Muscle of arm (tissue), 14 donors: ENCODE measurements at places on chromosomes 1 and 21.

DNA sequence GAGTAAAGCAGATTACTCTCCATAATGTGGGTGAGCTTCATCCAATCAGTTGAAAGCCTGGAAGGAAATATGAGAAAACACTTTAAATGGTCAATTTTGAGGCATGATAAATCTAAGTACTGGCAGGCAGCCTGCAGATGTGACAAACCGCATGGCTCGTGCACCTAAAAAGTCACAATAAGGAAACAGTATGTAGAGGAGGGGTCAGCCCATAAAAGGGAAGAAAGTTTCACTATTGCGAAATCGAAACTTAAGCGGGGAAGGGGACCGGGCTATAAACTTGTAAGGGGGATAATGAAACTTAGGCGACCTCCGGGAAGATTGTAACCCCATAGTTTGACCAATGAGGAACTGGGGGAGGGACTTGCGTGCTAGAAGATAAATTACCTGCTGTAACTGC, 109.8 kb downstream of the PLPPR4 start:
- no peak for DNase-seq

DNA sequence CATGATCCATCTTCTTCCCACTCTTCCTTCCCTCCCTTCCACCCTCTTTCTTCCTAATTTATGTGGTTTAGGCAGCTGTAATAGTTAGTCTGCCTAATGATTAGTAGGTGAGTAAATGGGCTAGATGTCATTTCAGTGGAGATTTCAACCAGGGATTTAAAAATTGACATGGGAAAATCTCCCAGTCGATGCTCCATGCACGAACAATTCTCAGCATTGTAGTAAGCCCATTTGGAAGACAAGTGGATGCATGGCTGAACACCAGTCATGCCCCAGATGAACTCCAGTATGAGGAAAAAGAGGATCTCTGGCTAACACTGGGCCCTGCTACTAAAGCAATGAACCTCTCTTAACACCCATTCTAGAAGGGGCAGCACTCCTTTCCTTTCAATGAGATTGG, 25.3 kb downstream of the CHI3L2 start:
- DNase-seq: no peak

DNA sequence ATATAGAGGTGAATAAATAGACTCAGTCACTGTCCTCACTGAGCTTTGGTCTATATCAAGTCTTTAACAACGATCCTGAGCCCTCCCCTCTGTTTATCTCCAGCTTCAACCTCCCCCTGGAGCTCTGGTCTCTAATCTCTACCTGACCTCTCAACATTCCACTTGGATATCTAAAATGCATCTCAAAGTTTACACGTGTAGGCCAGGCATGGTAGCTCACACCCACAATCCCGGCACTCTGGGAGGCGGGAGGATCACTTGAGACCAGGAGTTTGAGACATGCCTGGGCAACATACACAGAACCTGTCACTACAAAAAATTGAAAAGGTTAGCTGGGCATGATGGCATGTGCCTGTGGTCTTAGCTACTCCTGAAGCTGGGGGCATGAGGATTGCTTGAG, 53.4 kb downstream of the GADD45A start:
- DNase-seq: no peak

DNA sequence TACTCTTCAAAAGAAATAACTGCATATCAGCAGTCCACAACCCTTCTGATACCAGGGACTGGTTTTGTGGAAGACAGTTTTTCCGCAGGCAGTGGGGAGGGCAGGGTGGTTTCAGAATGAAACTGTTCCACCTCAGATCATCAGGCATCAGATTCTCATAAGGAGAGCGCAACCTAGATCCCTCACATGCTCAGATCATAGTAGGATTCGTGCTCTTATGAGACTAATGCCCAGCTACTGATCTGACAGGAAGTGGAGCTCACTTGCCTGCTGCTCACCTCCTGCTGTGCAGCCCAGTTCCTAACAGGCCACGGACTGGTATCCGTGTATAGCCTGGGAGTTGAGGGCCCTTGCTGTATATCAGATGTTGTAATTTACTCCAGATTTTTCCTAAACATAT, 11.5 kb downstream of the RO60 start:
- no peak for DNase-seq

GRCh38 chr21:36658926-36659325, 40.0 kb upstream of the SIM2 start:
- DNase-seq: no peak

DNA sequence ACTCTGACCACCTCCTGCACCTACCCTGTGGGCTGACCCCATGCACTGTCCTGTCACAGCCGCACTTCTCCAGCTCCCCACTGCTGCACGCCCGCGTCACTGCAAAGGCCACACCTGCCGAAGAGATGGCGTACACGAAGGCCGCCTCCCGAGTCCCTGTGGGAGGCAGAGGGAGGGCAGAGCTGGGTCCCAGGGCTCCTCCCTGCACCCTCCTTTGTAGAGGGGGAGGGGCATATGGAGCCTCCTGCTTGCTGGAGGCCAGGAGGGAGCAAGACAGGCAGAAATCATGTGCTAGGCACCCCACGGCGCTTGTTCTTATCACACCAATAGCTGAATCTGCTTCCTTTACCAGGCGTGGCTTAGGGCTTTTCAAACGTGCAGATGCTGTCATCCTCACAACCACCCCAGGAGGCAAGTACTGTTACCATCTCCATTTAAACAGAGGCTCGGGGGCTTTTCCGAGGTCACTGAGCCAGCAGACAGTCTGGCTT, 21.4 kb downstream of the WNT4 start:
- DNase-seq: no peak

- no peak for DNase-seq
These were observed 2.9 kb upstream of the INAVA start for GRCh38 chr1:200891774-200892157.
